Kidney glomerular epithelial cell (primary cell): ENCODE measurements at places on chromosomes 3 and 15.

GRCh38 chr3:134998855-134999254 is 203.8 kb downstream of the EPHB1 start:
- DNase-seq = no peak

DNA sequence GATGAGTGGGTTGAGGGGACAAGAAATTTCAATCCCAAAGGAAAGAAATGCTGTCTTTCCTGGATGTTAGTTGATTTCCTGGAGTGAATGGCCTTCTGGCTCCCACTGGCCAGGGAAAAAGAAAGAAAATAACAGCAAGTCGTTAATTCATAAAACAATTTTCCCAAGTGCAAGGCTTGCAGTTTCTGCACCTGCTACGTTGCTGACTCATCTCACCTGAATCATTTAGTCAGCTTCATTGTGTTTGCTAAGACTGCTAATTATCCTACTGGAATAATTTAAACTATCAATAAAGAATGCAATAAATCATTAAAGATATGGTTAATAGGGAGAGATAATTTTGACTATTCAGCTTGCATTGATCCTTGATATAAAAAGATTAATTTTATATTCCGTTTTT is 387.6 kb downstream of the ROBO2 start:
- DNase-seq = no peak

DNA sequence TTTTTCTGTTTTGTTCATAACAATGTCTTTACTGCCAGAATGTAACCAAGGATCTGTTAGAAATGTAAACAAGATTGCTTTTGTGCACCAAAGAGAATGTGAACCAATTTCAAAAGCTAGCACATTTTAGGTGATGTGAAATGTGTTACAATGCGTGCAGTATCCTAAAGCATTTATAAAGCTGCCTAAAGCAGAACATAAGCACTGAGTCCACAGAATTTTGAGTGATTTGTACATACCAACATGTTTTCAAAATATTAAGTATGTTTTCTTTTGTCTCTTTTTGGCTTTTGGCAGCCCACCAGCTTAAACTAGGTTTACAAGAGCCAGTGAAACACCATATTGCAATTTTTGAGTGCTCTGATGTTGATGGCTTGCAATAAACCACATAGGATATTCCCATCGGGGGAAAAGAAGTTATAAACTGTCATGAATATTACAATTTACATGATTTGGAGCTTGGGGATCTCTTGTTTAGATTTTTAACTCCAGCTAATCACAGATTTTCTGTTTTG is 364.0 kb downstream of the ZIC1 start:
- no peak for DNase-seq

DNA sequence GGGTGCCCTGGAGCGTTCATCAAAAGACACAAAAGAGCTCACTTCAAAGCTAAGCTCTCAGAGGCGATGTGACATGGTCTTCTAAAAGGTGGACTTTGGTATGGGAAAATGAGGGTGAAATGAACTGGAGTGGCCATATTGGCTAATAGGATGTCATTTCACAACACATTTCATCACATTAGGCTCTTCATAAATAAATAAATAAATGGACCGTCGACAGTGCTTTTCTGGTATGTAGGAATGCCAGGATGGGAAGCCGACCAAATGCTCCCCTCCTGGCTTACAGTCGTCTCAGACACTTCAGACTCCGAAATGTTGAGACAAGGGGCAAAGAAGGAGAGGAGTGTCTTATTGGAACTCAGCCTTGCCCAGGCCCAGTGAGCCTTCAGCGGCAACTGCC is 383.0 kb downstream of the NTRK3 start:
- DNase-seq = no peak

DNA sequence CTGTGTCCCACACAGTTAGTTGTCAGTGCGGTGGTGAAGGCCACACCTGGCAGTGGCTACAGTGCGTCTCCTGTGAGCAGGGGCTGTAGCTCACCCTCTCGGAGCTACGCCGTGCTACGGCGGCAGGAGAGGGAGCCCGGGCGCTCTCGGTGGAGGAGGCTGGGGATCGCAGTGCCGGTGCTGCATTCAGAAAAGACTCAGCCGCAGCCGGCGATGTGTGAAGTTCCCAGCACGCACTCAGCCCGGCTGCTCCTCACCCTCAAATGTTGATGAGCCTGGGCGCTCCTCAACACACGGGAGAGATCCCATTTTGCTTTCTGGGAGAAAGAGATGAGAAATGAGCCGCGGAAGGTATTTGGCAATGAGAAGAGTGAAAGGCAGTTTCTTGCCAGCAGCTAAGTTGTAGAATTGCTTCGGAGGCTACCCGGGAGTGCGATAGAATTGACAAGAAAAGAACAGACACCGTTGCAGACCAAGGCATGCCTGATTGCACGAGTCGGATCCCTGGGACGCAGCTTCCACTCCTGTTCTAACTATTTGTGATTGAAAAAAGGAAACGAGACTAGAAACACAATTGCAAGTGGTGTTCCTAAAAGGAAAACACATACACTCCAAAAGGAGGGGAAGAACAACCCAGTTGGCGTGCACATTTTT is at the start of gene UNC13C:
UNC13C (plus strand) TSS at position 189 of the 654 bp plus-strand sequence. CDS start 34,463 bp downstream, outside the sequence.
- DNase-seq = peak; percentile 24

DNA sequence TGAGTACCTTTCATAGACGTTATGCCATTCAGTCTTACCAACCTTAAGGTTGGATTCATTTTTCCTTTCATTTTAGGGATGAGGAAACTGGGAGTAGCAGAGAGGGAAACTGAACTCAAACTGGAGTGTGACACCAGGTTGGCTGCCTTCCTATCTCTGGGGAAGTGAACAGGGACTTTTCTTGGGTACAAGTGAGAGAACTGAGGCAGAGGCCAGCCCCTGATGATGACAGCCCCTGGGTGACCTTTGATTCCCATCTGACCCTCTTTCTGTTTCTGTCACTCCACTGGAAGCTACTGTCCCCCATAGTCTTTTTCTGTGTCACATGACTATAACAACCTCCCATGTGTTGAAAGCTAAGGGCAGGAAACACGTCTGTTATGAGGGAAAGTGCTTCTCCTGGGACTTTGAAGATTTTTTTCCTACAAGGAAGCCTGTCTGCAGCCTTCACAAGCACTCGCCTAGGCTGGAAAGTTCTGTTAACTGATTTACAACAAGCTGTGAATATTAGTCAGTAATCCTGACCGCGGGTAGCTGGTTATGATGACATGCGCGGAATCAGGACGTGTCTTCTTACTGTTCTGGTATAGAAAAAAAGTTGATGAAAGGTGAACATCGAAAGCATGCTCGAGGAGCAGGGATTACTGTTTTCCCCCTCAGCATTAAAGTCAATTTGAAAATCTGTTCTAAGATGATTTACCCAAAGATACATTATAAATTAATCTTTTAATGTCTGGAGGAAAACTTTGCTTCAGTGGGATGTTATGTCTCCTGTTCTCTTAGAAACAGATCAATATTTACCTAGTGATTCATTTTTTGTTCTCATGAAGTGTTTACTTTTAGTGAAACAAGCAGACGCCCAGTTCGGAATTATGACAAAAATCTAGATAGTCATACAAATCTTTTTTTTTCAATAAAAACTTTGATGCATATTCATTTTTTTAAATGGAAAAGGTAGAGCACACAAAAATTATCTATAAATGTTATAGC is 31.5 kb downstream of the ABHD2 start:
- DNase-seq = no peak

- DNase-seq = no peak
Measured at GRCh38 chr3:129313665-129314385, 35.2 kb downstream of the HMCES start.

DNA sequence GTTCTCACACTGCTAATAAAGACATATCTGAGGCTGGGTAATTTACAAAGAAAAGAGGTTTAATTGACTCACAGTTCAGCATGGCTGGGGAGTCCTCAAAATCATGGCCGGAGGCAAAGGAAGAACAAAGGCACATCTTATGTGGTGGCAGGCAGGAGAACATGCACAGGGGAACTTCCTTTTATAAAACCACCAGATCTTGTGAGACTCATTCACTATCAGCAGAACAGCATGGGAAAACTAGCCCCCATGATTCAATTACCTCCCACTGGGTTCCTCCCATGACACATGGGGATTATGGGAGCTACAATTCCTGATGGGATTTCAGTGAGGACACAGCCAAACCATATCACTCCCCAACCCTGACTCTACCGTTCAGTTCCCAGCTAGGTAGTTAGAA is 59.7 kb upstream of the MINAR1 start:
- DNase-seq = no peak

- no peak for DNase-seq
Measured at GRCh38 chr3:89440386-89440785, 333.0 kb downstream of the EPHA3 start.

- no peak for DNase-seq
Measured at GRCh38 chr3:42119561-42120355, 28.6 kb downstream of the TRAK1 start.

DNA sequence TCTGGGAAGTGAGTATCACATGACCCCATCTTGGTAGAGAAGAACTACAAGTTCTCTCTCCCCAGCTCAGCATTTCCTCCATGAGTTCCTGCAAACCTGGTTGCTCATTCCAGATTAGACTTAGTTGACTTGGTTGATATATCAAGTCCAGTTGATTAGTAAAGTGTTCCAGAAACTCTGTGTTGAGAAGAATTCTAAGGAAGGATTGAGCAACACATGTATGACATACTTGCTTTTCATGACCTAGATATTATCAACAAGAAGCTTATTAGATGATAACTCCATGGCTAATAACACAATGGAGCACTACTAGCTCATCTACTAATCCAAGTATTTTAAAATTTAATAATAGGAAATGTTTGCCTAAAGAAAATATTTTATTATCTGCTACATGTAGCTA is 6.4 kb upstream of the EID1 start:
- no peak for DNase-seq

DNA sequence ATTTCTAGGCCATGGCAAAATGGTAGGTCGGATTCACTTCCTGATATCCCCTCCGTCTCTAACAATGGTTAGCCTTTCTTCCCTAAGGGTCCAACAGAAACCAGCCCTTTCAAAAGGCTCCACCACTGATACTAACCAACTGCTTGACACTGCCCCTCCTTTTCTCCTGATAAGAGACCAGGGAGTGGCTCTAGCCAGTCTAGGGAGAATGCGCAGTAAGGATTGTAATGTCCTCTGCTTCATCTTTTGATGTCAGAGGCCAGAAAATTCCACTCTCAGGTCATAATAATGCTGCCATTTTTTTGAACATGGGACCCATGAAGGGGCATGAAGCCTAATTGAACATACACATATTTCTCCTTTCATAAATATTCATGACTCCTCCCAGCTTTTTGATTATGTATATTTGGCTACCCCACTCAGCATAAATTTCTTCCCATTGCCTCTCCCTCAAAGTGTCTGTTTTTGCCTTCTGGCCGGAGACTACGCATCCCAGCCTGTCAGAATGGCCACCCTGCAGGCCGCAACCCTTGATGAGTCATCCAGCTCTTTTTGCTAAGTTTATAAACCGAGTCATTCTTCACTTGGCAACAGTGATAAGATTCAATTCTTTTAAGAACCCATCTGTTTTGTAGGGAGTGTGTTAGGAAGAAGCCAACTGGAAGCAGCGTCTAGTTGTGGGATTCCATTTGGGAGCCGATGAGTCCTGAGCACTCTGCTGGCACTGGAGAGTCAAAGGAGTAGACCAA is 189.0 kb upstream of the MCTP2 start:
- DNase-seq = no peak

GRCh38 chr15:64423970-64424369 is 36.3 kb downstream of the TRIP4 start:
- DNase-seq = no peak

- no peak for DNase-seq
Measured at GRCh38 chr3:177229791-177230190, 32.5 kb upstream of the TBL1XR1 start.

- no peak for DNase-seq
Measured at GRCh38 chr3:39727415-39727814, 82.0 kb upstream of the MYRIP start.

- DNase-seq = peak; percentile 56
Measured at GRCh38 chr3:107846279-107846852, 244.5 kb downstream of the CD47 start.

DNA sequence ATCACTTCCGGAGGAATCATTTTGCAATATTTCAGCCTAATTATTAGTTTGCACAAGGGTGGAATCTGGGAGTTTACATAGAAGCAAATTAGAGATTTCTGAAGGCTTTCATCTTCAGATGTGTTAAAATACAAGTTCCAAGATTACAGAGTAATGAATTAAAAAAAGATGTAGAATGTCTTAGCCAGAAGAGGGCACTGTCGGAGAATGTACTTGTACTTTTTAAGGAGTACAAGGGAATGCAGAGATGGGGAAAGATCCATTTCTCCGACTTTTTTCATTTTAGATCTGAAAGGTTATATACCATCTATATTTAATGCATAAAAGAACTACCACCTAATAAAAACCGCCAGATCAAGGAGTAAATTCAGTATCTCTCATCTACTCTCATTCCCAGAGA is 43.1 kb upstream of the WDR5B start:
- DNase-seq = no peak

DNA sequence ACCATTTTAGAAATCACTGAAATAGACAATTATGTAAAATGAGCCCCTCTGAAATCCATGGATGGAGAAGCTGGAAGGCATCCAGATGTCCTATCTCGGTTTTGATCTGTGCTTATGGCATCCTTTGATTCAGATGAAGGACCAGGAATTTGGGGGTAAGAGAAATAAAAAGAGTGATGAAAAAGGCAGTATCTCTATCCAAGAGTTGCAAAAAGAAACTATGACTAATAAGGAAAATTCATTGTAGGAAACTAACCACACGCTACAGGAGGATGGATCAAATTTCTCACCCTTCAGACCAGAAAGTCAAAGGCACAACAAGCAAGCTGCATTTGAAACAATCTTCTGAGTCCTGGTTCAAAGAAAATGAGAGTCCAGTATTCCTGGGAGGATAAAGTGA is 34.8 kb downstream of the SRGAP3 start:
- peak; percentile 58 for DNase-seq
